ENCODE measurements at places on chromosomes 3 and 15.
A peak's percentile ranks its signal among the peaks of the same experiment; 100 is the strongest.

- no peak for DNase-seq
These were observed 964 bp downstream of the NRROS start for GRCh38 chr3:196640297-196641018.

DNA sequence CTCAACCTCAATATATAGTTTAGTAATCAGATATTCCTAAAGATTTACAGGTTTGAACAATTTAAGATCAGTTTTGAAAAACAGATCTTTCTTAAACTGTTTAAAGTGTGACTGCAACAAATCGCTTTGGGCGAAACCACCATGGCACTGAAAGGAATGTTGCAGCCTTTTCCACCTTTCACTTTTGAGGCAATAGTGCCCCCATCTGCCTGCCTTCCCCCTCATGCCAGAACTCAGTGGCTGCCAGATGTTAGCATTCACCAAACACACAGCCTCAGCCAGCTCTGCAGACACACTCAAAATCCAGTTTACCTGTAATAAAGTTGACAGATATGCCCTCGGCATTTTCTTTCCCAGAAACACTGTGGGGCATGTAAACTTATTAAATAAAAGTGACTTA is 3.3 kb downstream of the LYSMD4 start:
- DNase-seq = peak; percentile 44

DNA sequence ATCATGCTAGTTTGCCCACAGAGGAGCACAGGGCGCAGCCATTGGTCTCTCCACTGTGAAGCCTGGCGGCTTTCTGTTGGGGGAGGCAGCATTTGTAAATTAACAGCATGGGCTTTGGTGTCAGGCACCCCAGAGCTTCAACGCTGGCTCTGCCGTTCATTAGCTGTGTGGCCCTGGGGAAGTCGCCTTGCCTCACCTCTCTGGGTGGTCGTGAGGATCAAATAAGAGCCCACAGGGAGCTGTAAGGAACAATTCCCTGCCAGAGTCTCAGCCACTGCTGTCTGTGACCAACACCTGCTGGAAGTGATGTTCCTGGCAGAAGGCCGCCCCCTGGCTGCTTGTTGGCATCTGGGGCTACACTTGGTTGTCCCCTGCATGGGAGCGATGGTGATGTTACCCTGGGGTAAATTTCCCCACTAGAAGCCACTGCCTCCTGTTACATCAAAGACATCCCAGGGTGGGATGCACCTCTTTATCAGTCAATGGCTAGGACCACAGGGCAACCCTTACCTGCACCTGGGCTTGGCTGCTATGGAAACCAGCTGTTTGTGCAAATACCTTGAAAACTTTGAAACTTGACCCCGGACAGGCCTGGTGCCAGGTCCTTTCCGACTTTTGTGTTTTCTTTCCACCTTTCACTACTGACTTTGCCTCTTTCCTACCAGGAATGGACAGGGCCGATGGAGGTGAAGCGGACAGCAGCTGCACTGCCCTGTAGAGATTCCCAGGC is 36.9 kb downstream of the DNASE1L3 start:
- no peak for DNase-seq

DNA sequence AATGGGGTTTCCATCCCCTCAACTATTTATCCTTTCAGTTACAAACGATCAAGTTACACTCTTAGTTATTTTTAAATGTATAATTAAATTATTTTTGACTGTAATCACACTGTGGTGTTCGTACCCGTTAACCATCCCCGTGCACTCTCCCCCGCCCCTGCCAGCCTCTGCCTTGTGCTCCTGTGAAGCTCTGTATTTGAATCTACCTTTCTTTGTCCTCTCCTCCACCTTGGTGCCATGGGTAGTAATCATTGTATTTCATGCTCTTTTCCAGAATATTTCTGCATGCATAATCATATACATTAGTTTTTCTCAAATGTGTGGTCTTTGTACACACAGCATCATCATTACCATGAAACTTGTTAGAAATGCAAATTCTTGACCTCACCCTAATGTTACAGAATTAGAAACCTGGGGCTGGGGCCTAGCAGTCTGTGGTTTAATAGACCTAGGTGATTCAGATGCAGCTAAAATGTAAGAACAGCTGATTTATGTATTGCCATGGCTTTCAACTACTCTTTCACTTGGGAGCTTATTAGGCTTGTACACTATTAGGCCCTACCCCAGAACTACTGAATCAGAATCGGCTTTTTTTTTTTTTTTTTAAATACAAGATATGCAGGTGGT is 91.5 kb downstream of the STT3B start:
- DNase-seq = no peak

- peak; percentile 88 for DNase-seq
These were observed 48.3 kb downstream of the PRTG start for GRCh38 chr15:55694652-55695150.

- no peak for DNase-seq
These were observed 72.6 kb downstream of the CCR1 start for GRCh38 chr3:46135475-46135874.

DNA sequence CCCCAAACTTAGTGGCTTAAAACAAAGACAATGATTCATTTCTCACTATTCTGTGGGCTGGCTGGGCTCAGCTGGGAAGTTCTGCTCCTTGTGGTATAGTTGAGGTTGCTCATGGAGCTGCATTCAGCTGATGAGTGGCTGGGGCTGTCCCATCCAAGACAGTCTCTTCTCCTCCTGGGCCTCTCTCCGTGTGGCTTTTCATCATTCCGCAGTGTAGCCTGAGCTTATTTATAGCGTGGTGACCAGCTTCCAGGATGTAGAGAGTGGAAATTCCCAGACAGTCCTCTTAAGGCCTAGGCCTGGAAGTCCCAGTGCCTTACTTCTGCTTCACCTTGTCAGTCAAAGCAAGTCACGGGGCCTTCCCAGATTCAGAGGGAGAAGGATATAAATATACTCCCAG is 136.7 kb upstream of the DAZL start:
- peak; percentile 35 for DNase-seq

- no peak for DNase-seq
These were observed 191.1 kb upstream of the TSC22D2 start for GRCh38 chr3:150216866-150217600.

DNA sequence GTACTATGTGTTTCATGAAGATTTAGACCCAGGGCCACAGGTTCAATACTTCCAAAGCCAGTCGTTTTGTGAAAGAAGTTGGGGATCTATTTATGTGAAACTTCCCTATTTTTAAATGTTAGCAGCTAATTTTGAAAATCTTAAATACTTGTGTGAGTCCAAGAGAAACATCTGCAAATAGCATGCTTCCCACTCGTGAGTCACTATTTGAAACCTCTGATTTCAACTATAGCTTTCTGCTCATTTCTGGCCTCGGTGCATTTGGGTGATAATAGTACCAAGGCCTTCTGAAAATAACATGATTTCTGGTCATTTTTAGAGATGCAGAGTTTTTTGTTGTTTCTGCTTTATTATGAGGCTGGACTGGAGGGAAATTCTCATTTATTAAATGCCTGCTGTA is 110.0 kb downstream of the OPA1 start:
- DNase-seq = peak; percentile 48

GRCh38 chr15:90906181-90906849 is 3.2 kb downstream of the MAN2A2 start:
- no peak for DNase-seq

GRCh38 chr3:45455040-45455439 is 66.7 kb downstream of the LARS2 start:
- DNase-seq = no peak

- no peak for DNase-seq
These were observed 681 bp upstream of the IL17RE start for GRCh38 chr3:9901967-9902366.

DNA sequence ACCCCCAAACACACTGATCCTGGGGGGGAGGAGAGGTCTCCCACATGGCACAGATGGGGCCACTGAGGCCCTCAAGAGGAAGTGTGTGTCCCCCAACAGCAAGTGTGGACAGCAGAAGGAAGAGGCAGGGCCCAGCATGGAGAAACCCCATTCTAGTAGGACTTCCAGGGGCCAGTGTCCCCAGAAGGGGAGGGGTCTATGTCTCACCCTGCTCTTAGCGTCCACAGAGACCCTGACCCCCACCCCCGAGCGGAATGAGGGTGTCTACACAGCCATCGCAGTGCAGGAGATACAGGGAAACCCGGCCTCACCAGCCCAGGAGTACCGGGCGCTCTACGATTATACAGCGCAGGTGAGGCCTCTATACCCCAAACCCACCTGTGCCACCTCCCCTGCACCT is 35.3 kb downstream of the TSPAN3 start:
- DNase-seq = no peak

GRCh38 chr3:42210726-42211125 is 55.3 kb downstream of the CCK start:
- no peak for DNase-seq

DNA sequence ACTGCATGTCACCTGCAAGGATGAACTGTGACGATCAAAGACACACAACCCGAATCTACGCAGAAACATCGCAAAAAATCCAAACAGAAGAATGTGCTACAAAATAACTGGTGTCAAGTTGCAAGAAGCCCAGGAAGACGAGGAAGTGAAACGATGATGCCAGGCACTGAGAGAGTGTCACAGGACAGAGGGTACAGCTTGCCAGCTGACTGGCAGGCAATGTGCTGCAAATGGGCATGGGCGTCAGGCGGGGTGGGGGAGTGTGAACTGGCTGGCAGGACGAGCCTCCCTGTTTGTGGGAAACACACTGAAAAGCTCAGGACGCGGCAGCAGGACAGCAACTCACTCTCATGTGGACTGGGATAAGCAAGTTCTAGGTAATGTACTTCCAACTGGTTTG is 28.9 kb upstream of the OCA2 start:
- DNase-seq = no peak

- DNase-seq = no peak
These were observed 91.4 kb downstream of the ZNF621 start for GRCh38 chr3:40615918-40616819.

DNA sequence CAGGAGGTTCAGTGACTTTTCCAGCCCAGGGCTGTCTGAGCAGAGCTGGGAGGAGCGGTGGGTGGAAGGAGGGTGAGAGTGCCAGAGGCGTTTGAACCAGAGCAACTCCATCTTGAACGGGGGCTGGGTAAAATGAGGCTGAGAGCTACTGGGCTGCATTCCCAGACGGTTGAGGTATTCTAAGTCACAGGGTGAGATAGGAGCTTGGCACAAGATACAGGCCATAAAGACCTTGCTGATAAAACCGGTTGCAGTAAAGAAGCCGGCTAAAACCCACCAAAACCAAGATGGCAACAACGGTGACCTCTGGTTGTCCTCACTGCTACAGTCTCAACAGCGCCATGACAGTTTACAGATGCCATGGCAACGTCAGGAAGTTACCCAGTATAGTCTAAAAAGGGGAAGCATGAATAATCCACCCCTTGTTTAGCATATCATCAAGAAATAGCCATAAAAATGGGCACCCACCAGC is 60.2 kb downstream of the ABTB1 start:
- DNase-seq = no peak

- no peak for DNase-seq
These were observed 14.8 kb downstream of the NR2E3 start for GRCh38 chr15:71825021-71825730.

- DNase-seq = no peak
These were observed 20.4 kb downstream of the SPTSSB start for GRCh38 chr3:161350916-161351315.

DNA sequence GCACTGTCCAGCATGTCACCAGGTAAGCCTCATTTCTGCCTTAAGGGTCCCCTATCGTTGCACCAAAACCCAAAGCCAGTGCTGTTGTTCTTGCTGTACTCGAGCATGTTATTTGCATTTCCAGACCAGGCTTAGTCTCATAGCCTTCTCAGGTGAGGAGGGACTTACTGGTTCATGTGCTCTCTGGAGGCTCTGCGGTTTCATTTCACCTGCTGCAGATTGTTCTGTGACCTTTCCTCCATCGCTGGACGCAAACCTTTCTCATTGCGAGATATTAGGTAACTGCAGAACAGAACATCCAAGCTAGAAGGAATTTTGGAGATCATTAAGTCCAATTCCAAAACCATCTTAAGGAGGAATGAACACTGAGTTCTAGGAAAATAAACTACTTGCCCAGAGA is 187.3 kb upstream of the BCL6 start:
- no peak for DNase-seq

- no peak for DNase-seq
These were observed 45.4 kb downstream of the PDIA5 start for GRCh38 chr3:123112232-123112631.

GRCh38 chr3:150721285-150722130 is 17.8 kb upstream of the ERICH6 start:
- peak; percentile 64 for DNase-seq

DNA sequence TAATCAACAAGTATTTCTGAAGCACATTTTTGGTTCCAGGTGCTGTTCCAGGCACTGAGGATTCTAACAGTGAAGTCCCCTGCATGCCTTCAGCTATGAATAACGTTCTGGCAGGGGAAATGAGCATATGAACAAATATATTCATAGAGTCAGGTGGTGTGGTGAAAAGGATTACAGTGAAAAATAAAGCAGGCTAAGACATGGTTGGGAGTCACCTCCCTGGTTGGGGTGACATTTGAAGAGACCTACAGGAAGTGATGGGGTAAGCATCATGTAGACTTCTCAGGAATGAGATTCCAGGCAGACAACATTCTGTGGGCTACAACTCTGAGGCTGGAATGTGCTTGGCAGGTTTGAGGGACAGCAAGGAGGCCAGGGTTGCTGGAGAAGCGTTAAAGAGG is 15.0 kb downstream of the FRMD4B start:
- no peak for DNase-seq

- DNase-seq = peak; percentile 88
These were observed 66.2 kb downstream of the SCN11A start for GRCh38 chr3:38985581-38985980.

GRCh38 chr3:104190681-104191080 is 1176.0 kb upstream of the ALCAM start:
- DNase-seq = peak; percentile 14

DNA sequence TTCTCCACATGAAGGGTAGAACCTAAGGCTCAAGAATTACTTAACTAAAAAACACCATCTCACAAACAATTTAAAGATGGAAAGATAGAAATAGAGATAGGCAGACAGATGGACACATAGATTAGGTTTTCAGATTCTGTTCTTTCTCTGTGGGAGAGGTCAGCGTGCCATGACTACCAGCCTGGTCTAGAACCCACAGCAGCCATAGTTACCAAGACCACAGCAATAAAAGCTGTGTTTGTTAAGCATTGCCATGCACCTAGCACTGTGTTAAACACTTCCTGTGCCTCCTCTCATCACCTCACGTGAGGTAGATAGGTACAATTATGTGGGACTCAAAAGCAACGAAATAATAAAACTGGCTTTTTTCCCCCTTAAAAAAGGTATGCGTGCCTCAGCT is 83.1 kb upstream of the TSEN2 start:
- DNase-seq = no peak

GRCh38 chr15:93488296-93488713 is 399.3 kb upstream of the RGMA start:
- no peak for DNase-seq

DNA sequence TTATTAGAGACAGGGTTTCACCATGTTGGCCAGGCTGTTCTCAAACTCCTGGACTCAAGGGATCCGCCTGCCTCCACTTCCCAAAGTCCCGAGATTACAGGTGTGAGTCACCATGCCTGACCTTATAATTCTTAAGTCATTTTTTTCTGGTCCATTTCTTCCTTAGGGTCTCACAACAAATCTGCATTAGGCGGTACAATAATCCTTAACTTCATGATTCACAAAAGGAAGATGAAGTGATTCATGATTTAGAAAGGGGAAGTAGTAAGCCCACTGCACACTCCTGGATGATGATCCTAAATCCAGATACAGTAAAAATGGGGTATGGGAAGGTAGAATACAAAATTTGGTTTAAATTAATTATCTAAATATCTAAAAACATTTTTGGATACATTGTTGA is 45.0 kb upstream of the TKT start:
- DNase-seq = no peak

- peak; percentile 87 for DNase-seq
These were observed 183.6 kb downstream of the PEX5L start for GRCh38 chr3:179853176-179853575.
